Stimulated activated CD8-positive, alpha-beta memory T cell treated with anti-CD3 and anti-CD28 coated beads, Interleukin-15, amount 100 ng/mL, for 4 hours (primary cell): ENCODE measurements at places on chromosomes 3 and 15.

DNA sequence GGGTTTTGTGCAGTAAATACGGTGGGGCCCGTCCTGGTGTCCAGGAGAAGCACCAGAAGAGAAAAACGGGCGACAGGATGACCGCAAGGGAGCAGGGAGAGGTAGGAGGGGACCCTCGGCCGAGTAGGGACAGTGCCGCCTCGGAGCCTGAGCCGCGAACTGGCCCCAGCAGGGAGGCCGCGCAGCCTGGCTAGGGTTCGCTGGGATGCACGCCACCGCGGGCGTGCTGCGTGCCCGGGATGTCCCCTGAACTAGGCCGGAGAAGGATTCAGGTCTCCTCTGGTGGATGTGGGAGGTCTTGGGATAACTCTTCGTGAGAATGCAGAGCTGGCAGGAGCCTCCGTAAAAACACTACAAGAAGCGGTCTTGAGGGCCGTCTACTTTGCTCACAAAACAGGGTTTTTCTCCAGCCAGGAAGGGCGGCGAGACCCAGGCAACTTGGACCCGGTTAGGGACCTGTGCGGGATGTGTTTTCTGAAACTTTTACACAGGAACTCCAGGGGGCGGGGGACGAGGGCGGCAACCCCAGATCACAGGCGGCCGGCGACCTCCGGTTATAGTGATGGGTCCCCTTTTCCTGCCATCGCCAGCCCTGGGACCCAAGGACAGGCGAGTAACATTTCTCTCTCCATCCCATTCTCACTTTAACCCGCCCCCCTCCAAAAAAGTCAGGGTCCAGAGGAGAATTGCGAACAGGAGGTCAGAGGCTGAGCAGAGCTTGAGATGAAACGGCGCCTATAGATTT is 35.5 kb downstream of the NR2F2 start:
- no peak for DNase-seq

DNA sequence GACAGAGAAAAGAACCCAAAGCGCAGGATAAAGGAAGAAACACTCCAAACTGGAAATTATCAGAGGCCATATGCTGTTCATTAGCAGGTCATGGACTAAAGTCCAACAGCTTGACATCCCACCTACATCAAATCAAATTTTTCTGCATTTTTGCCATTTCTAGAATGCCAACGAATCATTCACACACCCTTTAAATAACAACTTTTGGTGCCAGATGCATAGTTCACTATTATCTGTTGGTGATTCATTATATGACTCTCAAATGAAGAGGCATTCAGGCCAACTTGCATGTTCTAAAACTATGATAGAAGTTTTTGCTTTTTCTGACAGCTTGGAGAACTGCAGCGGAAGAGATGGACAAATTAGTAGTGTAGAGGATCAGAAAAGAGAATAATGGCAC is 529.8 kb upstream of the NAALADL2 start:
- DNase-seq, result no peak

DNA sequence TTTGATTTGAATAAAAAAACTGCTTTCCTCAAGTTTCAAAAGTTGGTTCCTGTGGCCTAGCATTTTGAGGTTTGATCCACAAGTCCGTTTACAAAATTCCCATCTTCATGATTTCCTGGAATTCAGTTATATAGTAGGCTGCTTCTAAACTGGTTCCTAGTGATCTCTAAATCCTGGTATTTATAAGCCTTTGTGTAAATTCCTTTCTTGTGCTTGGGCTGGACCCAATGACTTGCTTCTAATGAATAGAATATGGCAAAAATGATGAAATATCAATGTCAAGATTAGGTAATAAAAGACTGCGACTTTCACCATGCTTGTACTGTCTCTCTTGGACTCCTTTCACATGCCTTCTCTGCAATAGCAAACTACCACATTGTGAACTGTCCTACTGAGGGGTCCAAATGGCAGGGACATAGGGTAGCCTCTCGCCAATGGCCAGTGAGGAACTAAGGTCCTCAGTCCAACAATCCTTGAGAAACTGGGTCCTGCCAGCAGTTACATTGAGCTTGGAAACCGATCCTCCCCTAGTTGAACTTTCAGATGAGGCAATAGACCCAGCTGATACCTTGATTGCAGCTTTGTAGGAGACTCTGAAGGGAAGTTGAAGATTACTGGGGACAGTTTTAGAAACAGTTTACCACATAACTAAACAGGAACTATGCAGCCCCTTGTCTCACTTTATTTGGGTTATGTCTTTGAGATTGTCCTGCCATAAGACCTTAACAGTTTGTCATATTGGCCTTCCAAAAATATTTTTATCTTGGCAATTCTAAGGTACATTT is 303.9 kb upstream of the TBC1D5 start:
- DNase-seq, result no peak

GRCh38 chr15:52329987-52330386 is 34.4 kb upstream of the MYO5C start:
- DNase-seq, result no peak

DNA sequence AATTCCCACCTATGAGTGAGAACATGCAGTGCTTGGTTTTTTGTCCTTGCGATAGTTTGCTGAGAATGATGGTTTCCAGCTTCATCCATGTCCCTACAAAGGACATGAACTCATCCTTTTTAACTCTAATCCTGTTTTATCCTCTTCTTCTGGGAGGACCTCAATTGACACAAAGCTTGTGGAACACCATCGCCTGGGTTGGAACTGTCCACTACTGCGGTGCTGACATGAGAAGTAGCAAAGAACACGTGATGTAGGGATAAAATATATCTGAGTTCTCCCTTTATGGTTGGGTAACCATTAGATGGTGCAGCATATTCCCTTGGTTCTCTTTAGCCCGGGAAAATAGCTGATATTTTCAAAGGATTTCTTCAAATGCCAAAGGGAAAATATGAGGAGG is 105.3 kb upstream of the TOPAZ1 start:
- no peak for DNase-seq

DNA sequence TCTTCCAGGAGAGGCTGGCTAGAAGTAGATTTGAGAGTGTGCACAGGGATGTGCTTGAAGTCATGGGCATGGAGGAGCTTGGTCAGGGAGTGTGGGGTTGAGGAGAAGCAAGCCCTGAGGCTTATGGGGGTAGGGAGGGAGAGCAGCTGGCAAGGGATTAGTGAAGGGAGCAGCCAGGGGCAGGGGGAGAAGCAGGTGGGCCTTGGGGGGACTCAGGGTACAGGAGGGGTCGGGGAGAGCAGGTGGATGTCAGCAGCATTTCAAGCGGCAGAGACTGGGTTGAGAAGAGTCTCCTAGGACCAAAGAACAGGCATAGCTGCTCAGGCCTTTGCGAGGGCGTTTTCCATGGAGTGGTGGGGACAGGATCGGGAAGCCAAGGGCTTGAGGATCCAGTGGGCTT is 3.4 kb upstream of the LMAN1L start:
- no peak for DNase-seq

DNA sequence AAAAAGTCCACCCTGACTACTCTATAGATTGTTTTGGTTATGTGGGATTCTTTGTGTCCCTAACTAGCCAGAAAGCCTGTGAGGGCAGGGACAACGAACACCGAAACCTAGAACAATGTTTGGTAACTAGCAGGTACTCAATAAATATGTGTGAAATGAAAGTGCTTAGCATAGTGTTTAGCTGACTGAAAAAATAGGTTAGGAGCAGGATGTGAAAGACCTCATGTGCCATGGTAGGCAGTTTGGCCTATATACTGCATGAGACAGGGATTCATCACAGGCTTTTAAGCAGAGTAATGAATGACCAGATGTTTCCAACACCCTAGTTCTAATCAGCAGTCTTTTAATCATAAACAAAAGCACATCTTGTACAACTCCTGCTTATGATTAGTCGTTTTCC is 64.2 kb downstream of the MYO5A start:
- no peak for DNase-seq

GRCh38 chr15:62482785-62483429 is 317.8 kb upstream of the C2CD4B start:
- DNase-seq, result no peak

- no peak for DNase-seq
These were observed 4.4 kb downstream of the SPG11 start for GRCh38 chr15:44659056-44659455.

GRCh38 chr3:189139611-189139940 is 32.2 kb upstream of the TPRG1 start:
- no peak for DNase-seq

- DNase-seq, result no peak
These were observed 46.4 kb upstream of the KLF13 start for GRCh38 chr15:31280046-31280830.

GRCh38 chr15:96771035-96771434 is 440.5 kb downstream of the NR2F2 start:
- DNase-seq, result no peak

DNA sequence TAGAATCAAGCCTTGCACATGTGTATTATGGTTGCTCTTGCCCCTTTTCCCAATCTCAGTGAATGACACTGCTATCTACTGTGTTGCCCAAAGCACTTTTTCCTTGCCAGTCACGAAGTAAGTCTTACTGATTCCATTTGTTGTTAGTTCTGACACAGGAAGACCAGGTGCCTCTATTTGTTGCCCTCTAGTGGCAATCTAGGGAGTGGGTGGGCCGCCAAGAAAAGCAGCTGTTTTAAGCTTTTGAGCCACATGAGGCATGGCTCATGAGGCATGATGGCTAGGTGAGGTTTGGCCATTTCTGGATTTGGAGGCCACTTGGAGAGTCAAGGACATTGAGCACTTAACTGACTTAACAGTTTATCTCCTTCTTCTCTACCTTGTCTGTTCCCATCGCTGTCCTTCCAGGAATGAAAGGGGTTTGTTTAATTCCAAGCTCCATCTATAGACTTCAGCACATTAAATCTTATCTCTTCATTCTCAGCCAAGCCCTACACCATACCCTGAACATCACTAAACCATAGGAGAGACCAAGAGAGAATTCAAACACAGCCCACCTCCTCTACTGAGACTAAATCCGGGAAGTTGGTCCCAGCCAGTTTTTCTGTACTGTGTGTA is 103.1 kb downstream of the HCN4 start:
- DNase-seq, result peak; percentile 26

- DNase-seq, result no peak
These were observed 68.0 kb upstream of the IQSEC1 start for GRCh38 chr3:13141183-13141582.

DNA sequence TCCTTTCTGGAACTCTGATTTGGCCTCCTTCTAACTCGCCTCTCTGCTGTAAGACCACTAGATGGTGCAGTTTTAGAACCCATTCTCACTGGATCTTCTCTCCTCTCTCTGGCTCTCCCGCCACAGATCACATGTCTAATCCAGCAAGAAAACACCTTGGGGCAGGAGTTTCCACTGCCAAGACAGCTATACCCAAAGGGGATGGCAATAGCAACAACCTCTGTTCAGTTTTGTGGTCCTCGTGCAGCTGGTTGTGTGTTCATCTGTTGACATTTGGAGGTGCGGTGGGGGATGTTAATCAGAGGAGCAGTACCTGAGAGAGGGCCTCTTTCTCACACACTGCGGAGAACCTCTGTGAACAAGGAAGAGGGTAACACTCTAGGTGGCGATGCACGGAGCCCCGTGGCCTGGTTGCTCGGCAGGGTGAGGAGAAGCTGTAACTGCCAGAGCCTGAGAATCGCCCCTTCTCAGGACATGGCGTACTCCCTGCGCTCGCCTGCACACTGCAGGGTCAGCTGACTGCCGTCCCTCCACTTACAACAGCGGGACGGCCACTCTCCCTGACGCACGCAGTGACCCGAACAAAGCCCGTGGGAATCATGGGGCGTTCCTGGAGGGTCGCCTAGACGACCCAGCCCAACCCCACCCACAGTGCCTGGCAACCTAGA is at the start of gene TEX55:
Gene TEX55, plus strand, starts transcription at position 666 of the 668 bp plus-strand sequence. CDS start 25 bp downstream, outside the sequence.
- no peak for DNase-seq

- no peak for DNase-seq
These were observed 406.2 kb downstream of the PLOD2 start for GRCh38 chr3:145754605-145755289.

DNA sequence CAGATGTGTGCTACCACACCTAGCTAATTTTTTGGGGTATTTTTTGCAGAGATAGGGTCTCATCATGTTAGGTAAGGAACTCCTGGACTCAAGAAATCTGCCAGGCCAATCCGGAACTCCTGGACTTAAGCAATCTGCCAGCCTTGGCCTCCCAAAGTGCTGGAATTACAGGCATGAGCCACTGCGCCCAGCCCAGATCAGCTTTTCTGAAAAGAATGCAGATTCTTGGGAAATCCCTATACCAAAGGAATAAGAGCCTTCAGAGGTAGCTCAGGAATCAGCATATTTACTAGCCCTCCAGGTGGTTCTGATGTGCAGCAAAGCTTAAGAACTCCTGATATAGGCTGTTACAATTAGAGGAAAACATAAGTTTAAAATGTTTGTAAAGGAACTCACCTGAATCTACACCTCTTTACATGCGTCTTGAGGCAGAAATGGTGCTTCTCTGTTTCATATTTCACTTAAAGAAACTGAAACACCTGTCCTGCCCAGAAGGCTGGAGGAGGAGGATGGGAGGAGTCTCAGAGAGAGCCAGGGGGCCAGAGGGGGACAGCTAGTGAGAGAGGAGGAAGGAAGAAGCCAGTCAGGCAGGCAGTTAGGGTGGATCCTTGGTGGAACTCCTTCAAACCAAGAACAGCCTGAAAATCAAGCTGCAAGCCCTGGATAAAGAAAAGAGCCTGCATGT is at the start of gene XCR1:
Gene XCR1, minus strand, starts transcription at position 463 of the 685 bp plus-strand sequence. CDS start 5,536 bp downstream, outside the sequence.
- DNase-seq, result no peak

- DNase-seq, result no peak
These were observed 311.5 kb downstream of the CNTN3 start for GRCh38 chr3:74302969-74303368.

- no peak for DNase-seq
These were observed 125.1 kb upstream of the CTDSPL start for GRCh38 chr3:37736624-37737023.

DNA sequence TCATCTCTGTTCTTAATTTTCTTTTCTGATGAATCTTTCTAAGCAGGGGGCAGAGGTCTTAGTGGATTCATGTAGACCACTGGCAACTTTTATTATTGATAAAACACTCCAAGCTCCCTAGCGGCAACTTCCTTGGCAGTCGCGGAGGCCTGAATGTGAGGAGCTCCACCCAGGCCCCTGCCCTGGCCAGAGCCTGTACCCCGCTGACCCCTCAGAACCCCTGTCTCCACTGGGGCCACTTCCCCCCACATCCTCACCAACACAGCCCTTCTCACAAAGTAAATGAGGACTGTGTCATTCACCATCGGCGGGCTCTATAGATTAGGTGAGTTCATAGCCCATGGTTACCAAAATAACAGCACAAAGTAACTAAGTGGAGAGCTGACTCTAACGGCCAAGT is 111.6 kb downstream of the TPRA1 start:
- DNase-seq, result no peak

GRCh38 chr3:127846576-127846975 is 24.3 kb upstream of the MGLL start:
- no peak for DNase-seq

- no peak for DNase-seq
These were observed 9.5 kb downstream of the H1-8 start for GRCh38 chr3:129552287-129553050.

GRCh38 chr3:20218215-20218614 is 32.2 kb upstream of the SGO1 start:
- no peak for DNase-seq

DNA sequence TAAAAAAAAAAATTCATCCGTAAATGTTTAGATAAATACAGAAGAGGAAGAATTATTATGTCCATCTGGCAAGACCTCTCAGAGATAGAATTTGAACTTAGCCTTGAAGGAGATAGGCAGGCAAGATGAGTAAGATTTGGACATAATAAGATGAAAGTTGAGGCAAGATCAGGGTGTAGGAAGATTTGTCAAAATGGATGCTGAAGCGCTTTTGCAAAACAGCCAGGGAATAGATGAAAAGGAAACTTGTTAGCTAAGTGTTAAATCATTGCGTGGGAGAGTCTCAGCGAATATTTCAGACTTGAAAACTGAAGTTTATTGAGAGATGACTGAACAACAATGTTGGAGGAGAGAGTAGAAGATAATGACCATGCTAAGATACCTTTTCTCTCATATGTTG is 7.2 kb downstream of the BRK1 start:
- no peak for DNase-seq
